Mesothelial cell of epicardium (in vitro differentiated cells): ENCODE measurements at places on chromosomes 1 and 21. TPM values are rescaled to one million over a fixed set of nuclear protein-coding genes. Genes with fewer than 3 reads are reported as not detected.

Gene SUSD4
- total RNA-seq = 0.23 to 0.49 TPM (median 0.40 TPM) in 3 replicates

- no peak for DNase-seq
Measured at GRCh38 chr1:211781260-211781659, 49.3 kb downstream of the LPGAT1 start.

- no peak for DNase-seq
Measured at GRCh38 chr1:204962742-204963632, 80.0 kb upstream of the CNTN2 start.

- DNase-seq = no peak
Measured at GRCh38 chr1:77857552-77857951, 30.9 kb upstream of the NEXN start.

- DNase-seq = no peak
Measured at GRCh38 chr1:44151332-44151731, 9.9 kb upstream of the KLF18 start.

DNA sequence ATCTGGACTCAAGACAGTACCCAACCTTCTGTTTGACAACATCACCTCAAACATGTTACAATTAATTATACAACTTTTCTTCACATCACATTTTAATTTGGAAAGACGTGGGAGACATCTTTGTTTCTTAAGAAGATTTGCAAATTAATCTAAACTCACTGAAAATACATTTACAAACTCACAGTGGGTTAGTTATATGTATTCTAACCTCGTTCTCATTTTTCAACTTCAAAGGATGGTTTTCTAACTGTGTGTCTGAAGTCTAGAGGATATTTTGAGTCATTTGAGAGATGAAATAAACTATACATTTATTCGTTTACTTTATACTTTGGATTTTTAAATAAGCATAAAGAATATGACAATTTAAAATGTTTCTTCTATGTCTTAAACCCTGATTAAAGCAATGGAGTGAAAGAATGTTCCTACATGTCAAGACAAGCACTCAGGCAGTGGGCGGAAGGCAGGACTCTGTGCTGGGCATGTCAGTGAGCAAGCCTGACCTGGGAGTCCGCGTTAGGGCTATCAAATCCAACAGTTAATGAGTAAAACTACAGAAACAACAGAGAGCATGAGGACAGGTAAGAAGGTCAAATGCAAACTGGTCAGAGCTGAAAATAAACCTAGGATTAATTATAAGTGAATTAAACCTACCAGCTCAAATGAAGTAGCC is 76.5 kb upstream of the CTTNBP2NL start:
- DNase-seq = no peak

Gene OR2T1
- not detected in 3 replicates for total RNA-seq

GRCh38 chr1:99661780-99662179 is 15.9 kb downstream of the PALMD start:
- no peak for DNase-seq

DNA sequence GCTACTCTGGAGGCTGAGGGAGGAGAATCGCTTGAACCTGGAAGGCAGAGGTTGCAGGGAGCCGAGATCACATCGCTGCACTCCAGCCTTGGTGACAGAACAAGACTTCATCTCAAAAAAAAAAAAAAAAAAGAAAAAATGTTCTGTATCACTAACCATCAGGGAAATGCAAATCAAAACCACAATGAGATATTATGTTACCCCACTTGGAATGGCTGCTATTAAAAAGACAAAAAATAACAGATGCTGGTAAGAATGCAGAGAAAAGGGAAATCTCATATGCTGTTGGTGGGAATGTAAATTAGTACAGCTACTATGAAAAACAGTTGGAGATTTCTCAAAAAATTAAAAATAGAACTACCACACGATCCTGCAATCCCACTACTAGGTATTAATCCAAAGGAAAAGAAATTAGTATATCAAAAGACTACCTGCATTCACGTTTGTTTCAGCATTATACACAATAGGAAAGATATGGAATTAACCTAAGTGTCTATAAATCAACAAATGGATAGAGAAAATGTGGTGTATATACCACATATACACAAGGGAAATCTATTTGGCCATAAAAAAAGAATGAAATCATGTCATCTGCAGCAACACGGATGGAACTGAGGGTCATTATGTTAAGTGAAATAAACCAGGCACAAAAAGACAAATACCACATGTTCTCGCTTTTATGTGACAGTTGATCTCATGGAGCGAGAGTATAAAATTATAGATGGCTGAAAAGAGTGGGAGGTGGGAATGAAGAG is 62.6 kb downstream of the ABL2 start:
- DNase-seq = no peak

Gene CFHR5
- not detected in 3 replicates for total RNA-seq

Gene AMPD1
- total RNA-seq = not detected in 3 replicates

Gene RPL22
- 411 to 435 TPM (median 426 TPM) in 3 replicates for total RNA-seq

DNA sequence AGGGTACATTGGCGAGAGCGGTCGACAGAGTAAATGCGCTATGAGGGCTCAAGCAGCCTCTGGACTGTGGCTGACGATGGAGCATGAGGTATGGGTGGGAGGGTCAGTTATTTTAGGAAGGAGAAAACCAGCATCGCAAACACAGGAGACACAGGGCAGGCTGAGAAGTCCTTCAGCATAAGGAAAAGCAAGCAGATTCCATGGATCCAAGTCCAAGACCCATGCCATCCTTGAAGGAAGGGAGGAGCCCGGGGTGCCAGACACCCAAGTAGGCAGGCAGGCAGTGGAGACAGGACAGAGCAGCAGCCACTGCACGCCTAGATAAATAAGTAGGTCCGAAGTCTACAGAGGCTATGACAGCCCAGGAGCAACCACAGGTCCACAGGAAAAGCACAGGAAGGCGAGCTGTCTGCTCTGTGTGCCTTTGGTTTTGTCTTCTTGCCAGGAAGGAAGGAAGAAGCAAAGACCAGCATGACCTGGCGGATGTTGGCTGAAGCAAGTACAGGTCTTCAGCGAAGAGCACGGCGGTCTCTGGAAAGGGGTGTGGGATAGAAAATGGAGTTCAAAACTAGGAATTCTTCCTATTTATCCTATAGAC is 76.4 kb upstream of the SLC45A1 start:
- DNase-seq = no peak

GRCh38 chr1:92259350-92259749 is 39.4 kb downstream of the GLMN start:
- no peak for DNase-seq

DNA sequence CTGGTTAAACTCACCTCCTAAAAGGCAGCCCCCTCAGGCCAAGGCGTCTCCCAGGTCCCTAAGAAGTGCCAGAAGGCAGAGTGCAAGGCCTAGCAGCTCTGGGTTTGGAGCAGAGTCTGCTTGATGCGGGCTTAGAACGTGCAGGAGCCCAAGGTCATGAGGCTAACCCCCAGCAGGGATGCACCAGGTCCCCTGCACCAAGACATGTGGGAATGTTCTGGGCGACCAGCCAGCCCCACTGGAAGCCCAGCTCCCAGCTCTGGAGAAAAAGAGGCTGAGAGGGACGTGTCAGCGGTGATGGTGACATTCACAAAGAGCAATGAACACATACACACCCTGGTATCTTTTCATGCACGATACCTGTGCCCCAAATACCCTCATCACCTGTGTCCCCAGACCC is 5.1 kb downstream of the LRRN2 start:
- no peak for DNase-seq

Gene SLC25A44
- 15.4 to 18.7 TPM (median 18.4 TPM) in 3 replicates for total RNA-seq

Gene SSX2IP
- total RNA-seq = 18.2 to 21.3 TPM (median 20.5 TPM) in 3 replicates

- DNase-seq = no peak
Measured at GRCh38 chr1:113307771-113308445, 82.4 kb upstream of the MAGI3 start.

- no peak for DNase-seq
Measured at GRCh38 chr1:236425031-236425663, 31.1 kb downstream of the EDARADD start.

Gene TENT5C
- total RNA-seq = 0.23 to 0.31 TPM (median 0.27 TPM) in 3 replicates

- DNase-seq = peak; percentile 22
Measured at GRCh38 chr1:29523136-29523535, 286.8 kb downstream of the PTPRU start.
